CD4-positive, alpha-beta memory T cell (primary cell): ENCODE measurements at places on chromosomes 6 and 20. TPM values are rescaled to one million over a fixed set of nuclear protein-coding genes. Genes with fewer than 3 reads are reported as not detected.
A peak's percentile ranks its signal among the peaks of the same experiment; 100 is the strongest.

- no peak overlapping the region for H3K4me3 ChIP-seq
- no peak for DNase-seq
- no peaks in the 10 kb centered on the region for H3K36me3 ChIP-seq
Measured at GRCh38 chr6:5457041-5457440, 195.7 kb downstream of the FARS2 start.

DNA sequence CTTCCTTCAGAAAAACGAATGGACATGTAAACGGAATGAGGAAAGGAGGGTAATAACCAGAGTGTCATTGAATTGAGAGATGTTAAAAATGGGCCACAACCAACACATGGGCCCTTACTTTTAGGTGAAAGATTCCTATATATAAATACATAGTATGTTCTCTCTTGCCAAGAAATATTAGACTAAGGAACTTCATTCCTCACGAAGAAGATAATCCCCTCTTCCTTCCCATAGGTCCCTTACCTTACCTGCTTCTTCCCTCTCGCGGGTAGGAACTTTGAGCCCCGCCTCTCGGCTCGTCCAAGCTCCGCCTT lies 295 bp upstream of the TBC1D22B start:
- H3K4me1 ChIP-seq, result peaks cover 38% of the 10 kb centered on the region
- no peaks in the 10 kb centered on the region for H3K27me3 ChIP-seq
- H3K27ac ChIP-seq, result peak overlapping the region; percentile 97
- no peaks in the 10 kb centered on the region for H3K36me3 ChIP-seq

DNA sequence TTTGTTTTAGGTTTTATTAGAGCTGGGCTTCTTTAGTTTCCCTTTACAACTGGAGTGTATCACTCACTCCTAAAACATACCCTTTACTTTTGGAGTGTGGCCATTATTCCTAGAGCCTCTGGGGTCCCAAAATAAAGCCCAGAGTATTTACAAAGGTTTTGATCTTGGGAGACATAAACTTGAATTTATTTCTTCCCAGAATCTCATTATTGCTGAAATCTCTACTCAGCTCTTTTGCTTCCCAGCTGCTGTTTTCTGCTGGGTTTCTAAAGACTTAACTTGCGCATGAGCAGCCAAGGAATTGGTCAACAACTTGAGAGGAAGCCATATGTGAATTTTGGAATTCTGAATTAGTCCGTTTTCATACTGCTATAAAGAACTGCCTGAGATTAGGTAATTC lies 94.5 kb upstream of the NRSN1 start:
- H3K4me3 ChIP-seq, result no peak overlapping the region
- H3K36me3 ChIP-seq, result no peaks in the 10 kb centered on the region
- no peaks in the 10 kb centered on the region for H3K27me3 ChIP-seq
- DNase-seq, result no peak
- no peaks in the 10 kb centered on the region for H3K4me1 ChIP-seq
- H3K27ac ChIP-seq, result no peak overlapping the region

DNA sequence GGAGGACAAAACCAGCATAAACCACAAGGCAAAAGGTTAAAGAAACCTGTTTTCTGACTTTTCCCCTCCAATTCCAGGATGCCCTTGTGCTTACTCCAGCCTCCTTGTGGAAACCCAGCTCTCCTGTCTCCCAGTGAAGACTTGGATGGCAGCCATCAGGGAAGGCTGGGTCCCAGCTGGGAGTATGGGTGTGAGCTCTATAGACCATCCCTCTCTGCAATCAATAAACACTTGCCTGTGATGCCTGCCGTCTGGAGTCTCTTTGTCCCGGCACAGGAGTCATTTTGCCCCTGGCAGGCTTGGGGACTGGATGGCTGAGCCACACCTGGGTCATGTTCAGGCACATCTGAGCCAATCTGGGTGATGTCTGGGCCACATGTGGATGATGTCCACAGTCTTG lies 26.6 kb downstream of the BPIFB1 start:
- no peak for DNase-seq
- no peak overlapping the region for H3K27ac ChIP-seq
- no peak overlapping the region for H3K4me3 ChIP-seq
- no peaks in the 10 kb centered on the region for H3K27me3 ChIP-seq
- no peaks in the 10 kb centered on the region for H3K4me1 ChIP-seq

GRCh38 chr6:23365732-23366131 lies 760.3 kb upstream of the NRSN1 start:
- no peaks in the 10 kb centered on the region for H3K27me3 ChIP-seq
- no peaks in the 10 kb centered on the region for H3K36me3 ChIP-seq
- DNase-seq, result no peak
- no peak overlapping the region for H3K27ac ChIP-seq
- H3K4me1 ChIP-seq, result no peaks in the 10 kb centered on the region

DNA sequence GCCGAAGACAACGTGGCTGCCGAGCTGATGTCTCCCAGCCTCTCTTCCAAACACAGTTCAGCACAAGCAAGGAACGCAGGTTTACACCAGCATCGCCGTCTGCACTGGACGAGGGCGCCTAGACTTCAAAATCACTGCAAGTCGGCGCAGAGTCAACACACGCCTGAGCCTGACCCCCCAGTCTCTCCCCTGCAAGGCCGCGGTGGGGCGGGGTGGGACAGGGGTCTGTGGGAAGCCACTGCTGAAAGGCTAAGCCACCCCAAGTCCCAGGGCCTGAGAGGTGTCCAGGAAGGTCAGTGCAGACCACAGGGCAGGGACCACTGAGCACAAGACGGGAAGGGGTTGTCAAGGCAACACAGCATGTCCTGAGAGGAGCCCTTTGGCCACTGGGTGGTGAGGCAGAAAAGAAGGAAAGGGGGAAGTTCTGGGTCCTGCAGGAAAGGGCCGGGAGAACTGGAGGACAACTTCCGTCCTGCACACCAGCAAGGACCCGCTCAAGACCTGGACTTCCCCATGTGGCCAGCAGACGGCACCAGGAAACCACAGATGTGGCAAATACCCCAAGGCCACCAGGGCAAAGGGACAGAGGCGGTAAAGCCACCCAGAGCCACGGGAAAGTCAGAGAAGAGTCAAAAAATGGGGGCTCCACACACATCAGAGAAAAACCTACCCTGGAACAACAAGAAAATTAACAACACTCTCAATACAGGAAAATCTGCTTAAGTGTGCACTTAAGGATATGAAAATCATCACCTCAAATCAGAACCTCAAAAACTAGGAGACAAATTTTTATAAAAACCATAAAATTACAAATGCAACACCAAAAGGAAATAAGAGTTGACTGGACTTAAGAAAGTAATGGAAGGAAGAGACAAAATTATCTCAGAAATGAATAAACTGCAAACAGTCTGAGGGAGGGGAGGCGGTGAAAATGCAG lies 84.8 kb downstream of the TAF4 start:
- H3K36me3 ChIP-seq, result peaks cover 7% of the 10 kb centered on the region
- no peak overlapping the region for H3K27ac ChIP-seq
- DNase-seq, result no peak
- no peaks in the 10 kb centered on the region for H3K4me1 ChIP-seq
- no peak overlapping the region for H3K4me3 ChIP-seq

The OR2H2 gene
- polyA plus RNA-seq, result not detected

The DUSP15 gene
- not detected for polyA plus RNA-seq

GRCh38 chr6:135128268-135128914 lies 52.7 kb upstream of the MYB start:
- no peaks in the 10 kb centered on the region for H3K27me3 ChIP-seq
- peak; percentile 63 for DNase-seq
- peak overlapping the region; percentile 25 for H3K27ac ChIP-seq
- H3K4me3 ChIP-seq, result no peak overlapping the region
- H3K4me1 ChIP-seq, result peaks cover 23% of the 10 kb centered on the region

The CRISP3 gene
- not detected for polyA plus RNA-seq

DNA sequence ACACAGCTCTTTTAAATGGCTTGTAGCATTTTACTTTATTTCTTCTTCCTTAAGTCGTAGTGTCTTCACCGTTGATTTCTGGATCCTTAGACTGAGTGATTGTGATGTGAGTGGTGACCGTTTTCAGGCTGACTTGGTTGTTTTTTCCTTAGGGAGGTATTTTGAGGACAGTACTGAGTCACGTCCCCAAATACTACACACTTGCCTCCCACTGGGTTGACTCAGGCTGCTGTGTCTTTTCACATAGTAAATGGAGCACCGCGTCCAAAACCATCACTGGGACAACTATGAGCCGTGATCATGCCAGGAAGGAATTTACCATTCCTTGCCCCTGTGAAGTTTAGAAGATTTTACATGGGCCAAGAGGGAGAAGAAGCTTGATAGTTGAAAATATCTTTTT lies 174.1 kb downstream of the FARS2 start:
- no peak overlapping the region for H3K27ac ChIP-seq
- no peaks in the 10 kb centered on the region for H3K4me1 ChIP-seq
- H3K27me3 ChIP-seq, result no peaks in the 10 kb centered on the region
- H3K36me3 ChIP-seq, result no peaks in the 10 kb centered on the region
- no peak for DNase-seq
- no peak overlapping the region for H3K4me3 ChIP-seq

The PAX1 gene
- polyA plus RNA-seq, result not detected

- no peak overlapping the region for H3K4me3 ChIP-seq
- H3K27ac ChIP-seq, result no peak overlapping the region
- H3K36me3 ChIP-seq, result no peaks in the 10 kb centered on the region
- no peaks in the 10 kb centered on the region for H3K27me3 ChIP-seq
- H3K4me1 ChIP-seq, result no peaks in the 10 kb centered on the region
Measured at GRCh38 chr20:24493181-24493580, 23.8 kb downstream of the SYNDIG1 start.

GRCh38 chr20:55934146-55934545 lies 71.2 kb downstream of the CBLN4 start:
- H3K36me3 ChIP-seq, result no peaks in the 10 kb centered on the region
- no peaks in the 10 kb centered on the region for H3K27me3 ChIP-seq
- no peaks in the 10 kb centered on the region for H3K4me1 ChIP-seq
- H3K27ac ChIP-seq, result no peak overlapping the region
- no peak overlapping the region for H3K4me3 ChIP-seq

DNA sequence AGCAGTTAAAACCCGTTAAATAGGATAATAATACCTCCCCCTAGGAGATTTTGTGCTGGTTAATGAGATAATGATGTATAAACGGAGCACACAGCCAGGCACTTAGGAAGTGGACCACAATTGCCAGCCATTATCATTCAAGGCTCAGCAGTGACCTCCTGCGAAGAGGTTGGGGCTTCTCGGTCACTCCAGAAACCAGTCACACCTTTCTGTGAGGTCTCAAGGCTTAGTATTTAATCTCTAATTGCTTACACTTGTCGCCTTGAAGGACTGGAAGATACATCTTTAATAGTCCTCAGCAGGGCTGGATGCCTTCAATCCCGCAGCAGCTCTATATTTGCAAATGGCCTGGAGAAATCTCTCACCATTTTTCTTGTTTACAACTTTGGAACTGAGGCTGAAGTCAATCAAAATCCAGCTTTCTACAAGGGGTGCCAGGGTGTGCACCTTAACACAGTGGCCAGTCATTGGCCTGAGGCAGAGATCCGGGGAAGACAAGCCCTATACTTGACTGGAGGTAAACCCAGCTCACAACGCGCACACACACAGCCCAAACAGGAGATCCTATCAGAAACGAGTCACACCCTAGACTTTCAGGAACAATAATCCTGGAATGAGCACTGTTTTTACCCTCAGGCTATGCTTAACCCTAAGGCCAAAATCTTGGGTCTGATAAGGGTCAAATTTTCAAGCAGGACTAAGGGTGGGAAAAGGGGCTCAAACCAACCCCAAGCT lies 1.2 kb downstream of the POU5F1 start:
- H3K27ac ChIP-seq, result no peak overlapping the region
- no peaks in the 10 kb centered on the region for H3K27me3 ChIP-seq
- no peaks in the 10 kb centered on the region for H3K4me1 ChIP-seq

- no peaks in the 10 kb centered on the region for H3K36me3 ChIP-seq
- no peak overlapping the region for H3K27ac ChIP-seq
- H3K27me3 ChIP-seq, result no peaks in the 10 kb centered on the region
Measured at GRCh38 chr20:46051556-46052308, 22.7 kb downstream of the SLC12A5 start.

The SALL4 gene
- polyA plus RNA-seq, result not detected

The RIPOR2 gene
- 458 TPM for polyA plus RNA-seq

The XKR7 gene
- not detected for polyA plus RNA-seq

The MCCD1 gene
- not detected for polyA plus RNA-seq

GRCh38 chr20:33684533-33685327 lies 1.5 kb downstream of the E2F1 start:
- H3K27ac ChIP-seq, result peak overlapping the region; percentile 54
- H3K4me3 ChIP-seq, result peak overlapping the region; percentile 38
- peaks cover 46% of the 10 kb centered on the region for H3K4me1 ChIP-seq
- no peaks in the 10 kb centered on the region for H3K27me3 ChIP-seq

DNA sequence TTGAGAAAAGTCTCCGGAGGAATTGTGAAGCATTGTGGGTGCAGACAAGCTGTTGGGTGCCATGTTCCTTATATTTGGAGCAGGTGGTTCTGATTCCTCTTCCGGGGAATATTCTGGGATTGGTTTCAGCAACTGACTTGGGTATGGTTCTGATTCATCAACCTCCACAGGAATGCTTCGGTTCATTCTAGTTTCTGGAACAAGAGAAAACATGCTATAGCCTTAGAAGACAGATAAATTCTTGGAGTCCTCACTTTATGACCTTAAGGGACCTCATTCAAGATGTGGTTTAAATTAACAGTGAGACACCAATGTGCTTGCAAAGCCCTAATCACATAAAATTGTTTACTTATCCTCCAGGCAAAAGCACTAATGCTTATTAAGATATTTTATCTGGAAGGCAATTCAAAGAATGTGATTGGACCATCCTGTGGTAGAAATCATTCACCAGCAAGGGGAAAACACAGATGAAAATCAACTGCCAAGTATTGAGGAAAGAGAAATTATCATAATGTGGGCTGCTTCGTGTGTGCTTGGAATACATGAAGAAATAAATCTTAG lies 13.7 kb downstream of the TRAF3IP2 start:
- no peak overlapping the region for H3K4me3 ChIP-seq
- no peaks in the 10 kb centered on the region for H3K27me3 ChIP-seq
- no peak for DNase-seq
- peaks cover 10% of the 10 kb centered on the region for H3K4me1 ChIP-seq

The MAK gene
- 0.14 TPM for polyA plus RNA-seq

The GABRR1 gene
- not detected for polyA plus RNA-seq

DNA sequence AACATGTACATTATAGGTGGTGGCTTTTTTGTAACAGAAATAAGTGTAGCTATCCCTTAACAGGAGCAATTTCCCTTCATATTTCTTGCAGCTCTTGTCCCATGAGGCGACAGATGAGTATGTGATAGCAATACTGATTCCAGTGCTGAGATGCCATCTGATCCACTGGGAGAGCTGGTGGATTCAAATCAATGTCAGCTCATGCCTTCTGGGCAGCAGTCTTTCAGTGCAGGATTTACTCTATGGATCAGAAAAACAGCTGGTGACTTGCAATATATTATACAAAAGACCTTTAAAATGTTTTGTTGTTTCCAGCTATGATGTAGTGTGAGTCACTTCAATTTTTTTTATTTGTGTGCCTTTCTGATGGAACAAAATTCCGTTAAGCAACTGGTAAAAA lies 259.9 kb upstream of the SASH1 start:
- no peaks in the 10 kb centered on the region for H3K4me1 ChIP-seq
- no peaks in the 10 kb centered on the region for H3K27me3 ChIP-seq
- H3K4me3 ChIP-seq, result no peak overlapping the region
- no peaks in the 10 kb centered on the region for H3K36me3 ChIP-seq
- no peak overlapping the region for H3K27ac ChIP-seq
- no peak for DNase-seq

The SYCP2 gene
- 0.91 TPM for polyA plus RNA-seq

GRCh38 chr6:111534231-111534751 lies 51.3 kb upstream of the REV3L start:
- DNase-seq, result no peak
- H3K4me3 ChIP-seq, result no peak overlapping the region
- no peaks in the 10 kb centered on the region for H3K27me3 ChIP-seq

The JAG1 gene
- polyA plus RNA-seq, result 0.04 TPM
